Caudate nucleus (tissue), 63 donors: ENCODE measurements at places on chromosomes 3 and 15.

DNA sequence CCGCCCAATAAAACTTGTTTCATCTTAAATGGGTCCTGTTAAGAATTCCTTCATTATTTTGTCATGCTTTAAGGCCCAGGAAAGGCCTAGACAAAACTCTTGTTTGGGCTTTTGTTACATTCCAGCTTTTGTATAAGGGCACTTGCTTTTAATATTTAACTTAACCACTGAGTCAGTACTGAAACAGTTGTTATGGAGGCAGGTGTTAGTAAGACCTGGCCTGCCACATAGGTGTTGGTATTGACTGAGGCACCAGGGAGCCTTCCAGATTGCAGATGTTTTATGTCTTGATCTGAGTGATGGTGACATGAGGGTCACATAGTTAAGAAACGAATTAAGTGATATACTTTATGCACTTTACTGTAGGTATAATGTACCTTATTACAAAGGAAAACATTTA, 274.9 kb upstream of the TGFBR2 start:
- no peak for DNase-seq

DNA sequence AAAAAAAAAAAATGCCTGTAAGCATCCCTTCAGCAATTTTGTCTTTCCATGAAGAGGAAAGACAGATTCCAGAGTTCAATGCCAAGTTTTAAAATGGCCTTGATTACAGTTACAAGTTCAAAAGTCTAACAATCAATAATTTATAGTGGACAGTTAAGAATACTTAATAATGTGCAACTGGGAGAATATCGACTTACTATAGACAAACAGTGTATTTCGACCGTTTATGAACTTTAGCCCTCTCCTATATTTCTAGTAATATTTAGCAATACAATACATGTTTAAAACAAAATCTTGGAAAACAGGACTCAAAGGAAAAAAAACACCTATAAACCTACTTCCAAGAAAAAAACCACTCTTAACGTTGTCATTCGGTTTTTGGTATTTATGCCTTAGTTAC, 1.5 kb downstream of the PBRM1 start:
- DNase-seq = no peak

DNA sequence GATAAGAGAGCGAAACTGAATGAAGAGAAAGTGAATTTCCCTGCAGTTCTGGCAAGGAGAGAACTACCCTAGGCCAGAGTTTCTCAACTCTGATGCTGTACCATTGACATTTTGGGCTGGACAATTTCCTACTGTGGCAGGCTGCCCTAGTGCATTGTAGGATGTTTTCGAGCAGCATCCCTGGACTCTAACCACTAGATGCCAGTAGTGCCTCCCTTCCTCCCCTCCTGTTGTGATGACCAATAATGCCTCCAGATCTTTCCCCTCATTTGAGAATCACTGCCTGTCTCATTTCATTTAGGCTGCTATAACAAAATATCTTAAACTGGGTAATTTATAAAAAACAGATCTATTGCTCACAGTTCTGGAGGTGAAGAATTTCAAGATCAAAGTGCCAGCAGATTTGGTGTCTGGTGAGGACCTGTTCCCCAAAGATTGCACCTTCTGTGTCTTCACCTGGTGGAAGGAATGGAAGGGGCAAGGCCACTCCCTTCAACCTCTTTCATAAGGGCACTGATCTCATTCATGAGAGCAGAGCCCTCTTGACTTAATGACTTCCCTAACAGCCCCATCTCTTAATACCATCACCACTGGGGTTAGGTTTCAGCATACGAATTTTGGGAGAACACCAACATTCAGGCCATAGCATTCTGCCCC, 188.9 kb upstream of the MEIS2 start:
- no peak for DNase-seq

DNA sequence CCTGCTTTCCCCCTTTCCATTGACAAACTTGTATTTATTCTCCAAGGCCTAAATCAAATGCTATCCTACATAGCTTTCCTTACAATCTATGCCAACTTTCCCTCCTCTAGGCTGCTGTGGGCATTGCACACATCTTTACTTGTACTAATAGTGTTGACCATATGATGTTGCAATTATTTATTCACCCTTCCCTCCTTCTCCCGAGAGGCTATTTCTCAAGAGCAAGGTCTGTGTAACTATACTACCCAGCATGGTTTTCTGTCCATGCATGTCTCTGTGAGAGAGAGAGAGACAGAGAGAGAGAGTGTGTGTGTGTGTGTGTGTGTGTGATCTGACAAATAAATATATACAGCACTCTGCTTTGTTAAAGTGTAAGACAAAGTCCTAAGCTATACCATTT, 63.8 kb downstream of the GTPBP8 start:
- DNase-seq = no peak

- no peak for DNase-seq
Measured at GRCh38 chr3:186354100-186354499, 7.9 kb downstream of the DGKG start.

- DNase-seq = no peak
Measured at GRCh38 chr3:194464692-194465091, 22.1 kb downstream of the ATP13A3 start.

DNA sequence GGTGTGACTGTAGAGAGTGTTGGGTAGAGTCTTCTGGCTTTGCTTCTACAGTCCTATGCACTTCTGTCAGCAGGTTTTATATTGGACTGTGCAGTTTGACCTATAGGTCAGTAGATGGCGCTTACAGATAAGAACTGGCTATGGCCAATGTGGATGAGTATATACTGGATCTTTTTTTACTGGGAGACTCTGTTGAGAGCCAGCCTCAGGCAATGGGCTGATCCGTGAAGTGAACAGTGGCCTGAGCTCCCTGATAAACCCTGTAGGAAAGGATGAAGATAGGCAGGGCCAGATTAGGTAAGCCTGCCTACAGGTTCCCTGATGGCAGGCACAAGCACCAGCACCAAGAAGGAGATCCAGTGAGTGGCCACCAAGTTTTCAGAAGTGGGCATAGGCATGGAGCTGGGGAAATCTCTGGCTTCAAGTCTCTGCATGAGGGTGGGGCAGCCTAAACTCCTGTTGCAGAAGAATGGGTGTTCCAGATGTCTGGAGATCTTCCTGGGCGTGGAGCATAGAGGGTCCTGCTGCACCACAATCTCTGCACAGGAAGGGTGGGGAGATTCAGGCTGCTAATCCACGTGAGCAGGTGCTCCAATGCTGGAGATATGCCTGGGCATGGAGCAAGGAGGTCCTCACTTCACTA, 326.0 kb upstream of the SGO1 start:
- DNase-seq = no peak

- no peak for DNase-seq
Measured at GRCh38 chr3:24598695-24599470, 104.2 kb upstream of the THRB start.

GRCh38 chr3:43726521-43726920, 35.8 kb downstream of the ABHD5 start:
- DNase-seq = no peak

- DNase-seq = peak; percentile 7
Measured at GRCh38 chr15:97728791-97729190, 231.7 kb upstream of the ARRDC4 start.

- DNase-seq = no peak
Measured at GRCh38 chr3:114445233-114445632, 151.4 kb downstream of the TIGIT start.

DNA sequence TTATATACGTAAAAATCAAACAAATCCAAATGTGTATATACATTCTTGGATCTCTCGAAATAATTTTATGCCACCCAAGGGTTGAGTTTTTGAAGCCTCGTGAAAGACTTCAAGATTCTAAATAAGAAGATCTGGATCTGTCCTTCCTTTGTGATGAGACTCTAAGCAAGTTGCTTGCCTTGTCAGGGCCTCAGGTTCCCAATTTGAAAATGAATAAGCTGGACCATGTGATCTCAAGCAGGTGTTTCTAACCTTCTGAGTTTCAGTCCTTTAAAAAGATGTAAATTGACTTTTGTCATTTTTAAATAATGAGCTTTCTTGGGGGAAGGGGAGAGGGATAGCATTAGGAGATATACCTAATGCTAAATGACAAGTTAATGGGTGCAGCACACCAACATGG, 137.1 kb downstream of the P3H2 start:
- DNase-seq = no peak

GRCh38 chr3:51934991-51935885, 6.5 kb downstream of the RRP9 start:
- DNase-seq = no peak

DNA sequence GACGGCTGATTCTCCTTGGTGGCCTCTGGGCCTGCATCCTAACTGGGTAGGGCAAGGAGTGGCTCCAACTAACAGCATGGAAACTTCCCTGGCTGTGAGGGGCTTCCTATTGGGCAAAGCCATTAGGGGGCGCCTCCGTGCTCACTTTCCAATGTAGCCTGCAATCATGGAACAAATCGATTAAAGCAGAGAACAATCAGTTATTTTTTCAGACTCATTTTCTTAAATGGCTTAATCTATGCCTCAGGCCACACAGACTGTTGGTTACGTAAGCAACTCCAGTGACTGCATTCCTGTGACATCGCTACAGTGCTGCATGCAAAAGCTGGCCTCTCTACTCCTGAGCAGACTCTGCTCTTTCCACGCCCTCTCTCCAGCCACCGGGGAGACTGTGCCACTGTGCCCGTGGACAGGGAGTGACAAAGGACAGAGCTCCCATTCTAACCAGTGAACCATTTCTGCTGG, 278.9 kb downstream of the KLF13 start:
- DNase-seq = no peak

DNA sequence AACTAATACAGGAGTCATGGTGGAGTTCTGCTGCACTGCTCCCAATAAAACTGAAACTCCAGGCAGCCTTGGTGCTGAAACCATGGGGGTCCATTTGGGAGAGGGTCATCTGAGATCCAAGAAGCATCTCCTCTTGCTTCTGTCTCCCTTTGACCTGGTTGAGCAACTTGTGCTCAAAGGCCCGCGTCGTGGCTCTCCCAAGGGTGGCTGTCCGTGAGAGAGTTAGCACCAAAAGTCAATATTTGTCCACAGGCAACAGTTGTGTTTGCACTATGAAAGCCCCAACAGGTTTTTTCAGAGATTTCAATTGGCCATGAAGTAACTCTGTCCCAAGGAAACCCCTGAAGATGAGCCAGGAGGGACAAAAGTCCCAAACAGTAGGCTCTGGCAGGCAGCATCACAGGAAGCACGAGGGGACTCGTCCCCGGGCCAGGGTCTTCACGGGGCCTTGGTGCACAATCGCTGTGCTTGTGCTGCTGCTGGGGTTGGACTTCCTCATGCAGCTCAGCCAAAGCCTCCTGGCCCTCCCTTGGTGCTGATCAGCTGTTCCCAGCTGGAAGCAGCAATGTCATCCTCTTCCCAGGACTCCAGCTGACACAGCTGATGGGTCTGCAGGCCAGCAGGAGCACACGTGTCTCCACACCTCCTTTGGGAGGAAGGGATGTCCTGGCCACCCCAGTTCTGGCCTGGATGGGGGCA, 39.4 kb upstream of the WNT5A start:
- no peak for DNase-seq

DNA sequence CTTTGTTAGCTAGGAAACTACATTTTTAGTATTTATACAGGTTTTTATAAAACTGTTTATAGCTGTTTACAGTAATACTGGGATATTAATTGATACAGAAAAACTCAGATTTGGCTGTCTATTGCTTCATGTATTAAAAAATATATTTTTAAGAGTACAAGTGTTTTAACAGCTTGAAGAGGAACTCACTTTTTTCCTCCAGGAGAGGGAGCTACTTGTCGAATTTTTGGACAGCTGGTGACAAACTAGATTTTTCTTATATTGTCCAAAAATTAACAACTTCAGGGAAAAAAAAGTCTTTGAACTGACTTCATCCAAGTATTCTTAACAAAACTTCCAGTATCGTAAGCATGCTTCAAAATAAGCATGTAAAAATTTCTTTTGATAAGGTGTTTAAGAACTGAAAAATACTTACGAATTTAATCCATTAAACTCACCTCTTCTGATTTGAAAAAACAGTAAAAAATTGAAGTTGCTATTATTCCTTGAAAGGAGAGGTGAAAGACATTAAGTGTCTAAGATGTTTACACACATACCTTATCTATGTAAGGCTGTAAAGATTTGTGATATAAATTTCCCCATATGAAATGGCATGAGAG, 4.0 kb downstream of the DIPK2A start:
- DNase-seq = no peak

- no peak for DNase-seq
Measured at GRCh38 chr3:75342425-75342824, 321.7 kb upstream of the FRG2C start.
